ENCODE measurements at places on chromosomes 16 and 17. TPM values are rescaled to one million over a fixed set of nuclear protein-coding genes. Genes with fewer than 3 reads are reported as not detected.

MFSD6L gene
- total RNA-seq, result not detected

SLC5A11 gene
- 0.17 TPM for total RNA-seq

MED1 gene
- 18.9 TPM for total RNA-seq

ATP2A1 gene
- total RNA-seq, result not detected

YBX2 gene
- total RNA-seq, result 0.17 TPM

HOXB2 gene
- total RNA-seq, result 5.2 TPM

PIK3R5 gene
- 0.05 TPM for total RNA-seq

CENPX gene
- total RNA-seq, result 27.0 TPM

CA7 gene
- total RNA-seq, result not detected

KRTAP4-6 gene
- total RNA-seq, result 0.19 TPM

B4GALNT2 gene
- under 0.01 TPM for total RNA-seq

SPATA32 gene
- total RNA-seq, result 0.05 TPM

CDH1 gene
- total RNA-seq, result 0.17 TPM

CD79B gene
- 2.1 TPM for total RNA-seq

TBX2 gene
- total RNA-seq, result 0.09 TPM

TSEN54 gene
- total RNA-seq, result 16.8 TPM

MYOCD gene
- total RNA-seq, result under 0.01 TPM

ABCC12 gene
- total RNA-seq, result not detected

ZFP3 gene
- total RNA-seq, result 2.0 TPM

TP53TG3C gene
- total RNA-seq, result not detected

ZNF267 gene
- 33.4 TPM for total RNA-seq

CCL1 gene
- total RNA-seq, result not detected

AHSP gene
- total RNA-seq, result not detected

NTN1 gene
- total RNA-seq, result 0.68 TPM

PTGES3L gene
- total RNA-seq, result not detected

IL34 gene
- total RNA-seq, result 7.3 TPM

TBC1D3C gene
- 0.56 TPM for total RNA-seq

KRT31 gene
- total RNA-seq, result not detected

TLCD2 gene
- 1.8 TPM for total RNA-seq

ZMYND15 gene
- total RNA-seq, result 0.05 TPM

MT4 gene
- total RNA-seq, result not detected

ZG16B gene
- total RNA-seq, result 0.68 TPM

ZCCHC14 gene
- total RNA-seq, result 12.5 TPM

CDH13 gene
- 210 TPM for total RNA-seq

PITPNC1 gene
- 32.0 TPM for total RNA-seq

EPN3 gene
- under 0.01 TPM for total RNA-seq

KRT28 gene
- total RNA-seq, result not detected

C16orf46 gene
- 0.23 TPM for total RNA-seq

KRTAP1-5 gene
- not detected for total RNA-seq

HOXB6 gene
- 11.9 TPM for total RNA-seq
